ENCODE measurements at places on chromosomes 5 and 9.
A peak's percentile ranks its signal among the peaks of the same experiment; 100 is the strongest.

GRCh38 chr9:86575137-86575536 is 220.9 kb upstream of the TUT7 start:
- DNase-seq: no peak

- DNase-seq: no peak
Measured at GRCh38 chr9:18799428-18799827, 233.6 kb downstream of the SAXO1 start.

DNA sequence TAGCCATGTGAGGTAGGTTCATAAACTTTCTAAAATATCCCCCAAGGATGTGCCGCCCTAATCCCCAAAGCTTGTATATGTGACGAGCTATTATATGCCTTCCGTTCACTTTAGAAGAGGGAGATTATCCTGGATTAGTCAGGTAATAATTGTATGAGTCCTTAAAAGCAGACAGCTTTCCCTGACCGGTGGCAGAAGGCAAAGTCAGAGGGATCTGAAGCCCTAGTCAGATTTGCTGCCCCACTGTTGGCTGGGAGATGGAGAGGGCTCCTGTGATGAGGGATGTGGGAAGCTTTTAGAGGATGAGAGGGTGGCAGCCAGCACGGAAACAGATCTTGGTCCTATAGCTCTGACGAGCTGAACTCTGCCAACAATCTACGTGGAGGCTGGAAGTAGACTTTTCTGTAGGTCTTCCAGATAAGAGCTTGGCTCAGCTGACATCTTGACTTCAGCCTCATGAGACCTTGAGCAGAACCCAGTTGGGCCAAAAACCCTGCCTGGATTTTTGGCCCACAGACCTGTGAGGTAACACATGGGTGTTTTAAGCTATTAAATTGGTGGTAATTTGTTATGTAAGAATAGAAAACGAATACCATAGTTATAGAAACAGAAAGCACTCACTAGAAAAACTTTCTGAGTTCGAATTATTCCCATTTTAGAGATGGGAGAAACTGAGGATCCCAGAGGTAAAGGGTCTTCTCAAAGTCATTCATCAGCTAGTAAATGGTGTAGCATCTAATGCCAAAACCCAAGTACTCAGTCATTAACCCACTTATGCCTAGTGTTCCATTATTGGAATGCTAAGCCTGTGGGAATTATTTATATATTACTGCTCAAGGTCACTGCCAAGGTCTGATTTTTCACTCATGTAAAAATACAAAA is 48.9 kb downstream of the SH3PXD2B start:
- DNase-seq: no peak

DNA sequence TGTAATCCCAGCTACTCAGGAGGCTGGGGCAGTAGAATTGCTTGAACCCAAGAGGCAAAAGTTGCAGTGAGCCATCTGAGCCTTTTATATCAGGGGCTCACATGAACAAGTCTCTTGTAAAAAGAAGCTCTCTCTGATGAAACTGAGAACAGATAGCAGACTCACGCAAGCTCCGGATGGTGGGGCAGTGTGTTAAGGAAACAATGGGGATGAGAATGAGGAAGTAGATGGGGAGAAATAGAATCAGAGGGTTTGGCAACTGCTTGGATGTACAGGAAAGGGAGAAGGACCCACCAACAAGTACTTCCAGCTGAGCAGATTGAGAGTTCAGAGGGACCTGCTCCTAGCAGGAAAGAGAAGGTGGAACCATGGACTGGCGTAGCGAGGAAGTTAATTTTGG is 18.6 kb downstream of the TMEM252 start:
- no peak for DNase-seq

DNA sequence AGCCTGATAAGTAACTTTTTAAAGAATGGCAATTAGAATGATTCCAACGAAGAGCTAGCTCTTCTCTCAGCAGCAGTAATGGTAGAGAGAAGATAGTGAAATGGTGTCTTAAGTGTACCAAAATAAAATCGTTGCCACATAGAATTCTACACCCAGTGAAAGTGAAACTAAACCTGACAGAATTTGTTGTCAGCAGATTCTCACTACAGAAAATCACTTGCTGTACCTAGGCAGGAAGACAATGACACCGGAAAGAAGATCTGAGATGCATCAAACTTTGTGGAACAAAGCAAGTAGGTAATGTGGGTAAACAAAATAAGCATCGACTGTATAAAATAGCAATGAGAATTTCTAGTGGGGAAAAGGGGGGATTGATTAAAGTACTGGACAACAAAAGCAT is 20.7 kb upstream of the EBF1 start:
- peak; percentile 77 for DNase-seq

DNA sequence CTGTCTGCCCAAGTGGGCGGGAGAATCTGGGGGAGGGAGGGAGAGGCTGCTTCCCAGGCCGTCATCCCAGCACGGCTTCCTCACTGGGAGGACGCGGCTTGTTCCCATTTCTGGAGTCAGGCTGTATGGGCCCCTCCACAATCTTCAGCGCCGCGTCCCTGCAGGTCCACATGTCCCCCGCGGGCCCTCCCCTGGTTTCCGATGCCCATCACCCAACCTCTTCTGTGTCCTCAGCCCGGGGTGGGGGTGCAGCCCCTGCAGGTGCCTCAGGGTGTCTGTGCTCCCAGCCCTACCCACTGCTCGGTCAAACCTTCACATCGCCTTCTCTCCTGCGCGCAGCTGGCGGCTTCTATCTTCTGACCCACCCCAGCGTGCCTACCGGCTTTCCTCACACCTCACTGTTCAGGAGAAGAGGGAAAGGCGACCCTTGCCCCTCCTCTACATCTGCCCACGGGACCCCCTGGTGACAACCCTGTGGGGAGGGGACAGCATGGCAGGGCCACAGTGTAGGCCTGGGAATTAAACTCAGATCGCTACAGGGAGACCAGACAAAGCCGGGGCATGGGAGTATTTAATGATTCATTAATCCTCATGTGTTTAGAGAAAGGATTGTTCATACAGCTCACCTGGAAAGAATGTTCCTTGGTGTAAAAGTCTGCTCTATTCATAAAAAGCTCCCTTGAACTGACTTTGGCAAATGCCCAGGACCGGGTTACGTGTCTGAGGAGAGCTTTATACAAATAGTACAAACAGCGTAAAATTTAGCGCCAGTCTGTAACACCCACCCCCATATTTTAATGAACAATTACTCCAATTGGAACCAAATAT is 145.1 kb downstream of the IRX1 start:
- DNase-seq: no peak

- no peak for DNase-seq
Measured at GRCh38 chr9:135418161-135418560, 61.4 kb upstream of the PPP1R26 start.

DNA sequence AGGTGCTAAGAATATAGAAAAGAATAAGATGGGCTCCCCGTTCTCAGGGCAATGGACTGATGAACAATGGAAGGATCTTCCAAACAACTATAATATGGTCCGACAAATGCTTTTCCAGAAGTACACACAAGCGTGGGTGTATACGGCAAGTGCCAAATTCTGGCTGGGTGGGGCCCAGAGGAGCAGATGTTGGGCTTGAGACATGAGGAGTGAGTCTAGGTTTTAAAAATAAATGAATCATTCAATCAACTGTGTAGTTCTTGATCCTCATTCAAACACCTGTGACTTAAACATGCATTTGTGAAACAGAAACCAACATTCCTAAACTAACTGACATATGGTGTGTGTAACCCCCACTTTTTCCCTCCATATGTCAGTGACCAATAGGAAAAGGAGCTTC is 47.9 kb downstream of the MFAP3 start:
- no peak for DNase-seq

DNA sequence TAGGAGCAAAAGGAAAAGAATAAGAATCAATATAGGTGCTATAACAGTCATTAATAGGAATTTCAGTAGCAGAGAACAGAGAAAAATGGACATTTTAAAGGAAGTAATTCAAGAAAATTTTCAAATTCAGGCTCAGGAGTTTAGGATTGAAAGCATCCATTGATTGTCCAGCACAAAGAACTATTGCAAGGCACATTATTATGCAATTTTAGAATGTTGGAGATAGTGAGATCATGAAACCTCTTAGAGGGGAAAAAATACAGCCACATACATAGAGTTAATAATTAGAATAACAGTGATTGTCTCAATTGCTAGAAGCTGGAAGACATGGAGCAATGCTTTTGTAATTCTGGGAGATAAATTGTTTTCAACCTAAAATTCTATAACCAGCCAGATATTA is 31.5 kb downstream of the CNTLN start:
- no peak for DNase-seq

DNA sequence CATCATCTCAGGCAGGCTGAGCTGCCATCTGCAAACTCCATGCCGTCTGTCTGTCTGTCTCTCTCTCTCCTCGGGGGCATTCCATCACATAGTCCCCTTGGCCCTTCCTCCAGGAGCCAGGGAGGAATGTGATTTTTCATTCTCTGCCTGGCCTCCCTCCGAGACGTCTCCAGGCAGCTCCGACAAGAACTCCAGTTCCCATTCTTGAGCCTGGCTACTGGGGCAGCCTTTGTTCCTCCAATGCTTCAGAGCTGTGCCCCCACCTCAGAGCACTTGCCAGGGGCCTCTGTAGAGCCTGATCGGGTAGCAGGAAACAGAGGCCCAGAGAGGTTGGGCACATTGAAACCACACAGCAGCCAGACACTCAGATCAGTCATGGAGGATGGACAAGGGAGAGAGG is 74.0 kb downstream of the COL27A1 start:
- no peak for DNase-seq

- DNase-seq: no peak
Measured at GRCh38 chr5:27482663-27483062, 444.3 kb upstream of the CDH9 start.

DNA sequence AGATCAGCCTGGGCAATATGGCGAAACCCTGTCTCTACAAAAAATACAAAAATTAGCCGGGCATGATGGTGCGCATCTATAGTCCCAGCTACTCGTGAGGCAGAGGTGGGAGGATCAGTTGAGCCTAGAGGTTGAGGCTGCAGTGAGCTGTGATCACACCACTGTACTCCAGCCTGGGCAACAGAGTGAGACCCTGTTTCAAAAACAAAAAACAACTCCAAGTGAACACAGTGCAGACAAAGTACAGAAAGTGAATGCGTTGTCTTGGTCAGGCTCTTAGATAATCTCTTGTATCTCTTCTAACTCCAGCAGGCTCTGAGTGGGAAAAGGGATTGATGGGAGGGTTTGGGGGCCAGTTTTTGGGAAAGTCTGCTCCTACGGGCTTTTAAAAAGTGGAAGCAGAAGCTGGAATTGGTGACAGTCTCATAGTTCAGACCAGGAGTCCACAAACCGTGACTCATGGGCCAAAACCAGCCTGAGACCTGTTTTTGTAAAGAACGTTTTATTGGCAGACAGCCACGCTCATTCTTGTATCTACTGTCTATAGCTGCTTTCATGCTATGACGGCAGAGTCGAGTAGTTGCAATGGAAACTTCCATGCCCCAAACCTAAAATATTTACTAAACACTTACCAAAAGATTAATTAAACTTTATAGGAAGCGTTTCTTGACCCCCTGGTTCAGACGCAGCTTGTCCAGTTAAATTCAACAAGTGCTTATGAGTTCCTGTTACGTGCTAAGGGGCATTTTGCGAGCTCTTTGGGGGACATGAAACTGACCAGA is 32.9 kb downstream of the NDST1 start:
- no peak for DNase-seq

- no peak for DNase-seq
Measured at GRCh38 chr5:41118177-41118576, 47.0 kb upstream of the MROH2B start.

DNA sequence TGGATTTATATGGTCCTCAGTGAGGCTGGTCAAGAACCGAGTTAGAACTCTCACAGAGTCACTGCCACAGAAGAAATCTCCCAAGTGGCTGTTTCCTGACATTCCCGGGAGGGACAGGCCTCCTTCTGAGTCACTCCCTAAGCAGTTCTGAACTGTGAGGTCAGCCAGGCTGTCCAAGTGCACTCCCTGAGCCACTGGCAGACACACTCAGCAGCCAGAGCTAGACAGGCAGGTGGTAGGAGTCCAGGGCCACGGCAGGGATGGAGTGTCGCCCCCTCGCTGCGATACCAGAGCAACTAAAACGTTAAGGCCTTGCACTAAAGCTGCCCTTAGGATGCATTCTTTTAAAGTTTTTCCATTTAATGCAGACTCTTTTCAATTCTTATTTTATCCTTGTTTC is 3.4 kb downstream of the IL4 start:
- no peak for DNase-seq

DNA sequence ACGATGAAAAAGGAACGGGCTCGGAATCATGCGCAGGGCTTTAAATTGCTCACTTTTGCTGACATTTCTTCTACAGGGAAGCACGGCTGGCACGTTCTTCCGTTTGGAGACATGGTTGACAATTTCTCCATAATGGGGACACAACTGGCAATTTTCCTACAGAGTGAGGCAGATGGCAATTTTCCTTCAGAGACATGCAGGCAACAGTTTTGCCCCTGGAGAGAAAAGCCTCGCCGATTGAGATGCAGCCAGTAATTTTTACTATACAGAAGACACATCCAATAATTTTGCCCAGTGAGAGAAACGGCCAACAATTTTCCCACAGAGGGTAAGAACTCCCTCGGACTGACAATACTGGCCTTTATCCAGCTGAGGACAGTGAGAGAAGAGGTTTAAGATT is 90.9 kb upstream of the GPR151 start:
- no peak for DNase-seq

- no peak for DNase-seq
Measured at GRCh38 chr9:76690246-76690972, 73.8 kb upstream of the PCA3 start.

DNA sequence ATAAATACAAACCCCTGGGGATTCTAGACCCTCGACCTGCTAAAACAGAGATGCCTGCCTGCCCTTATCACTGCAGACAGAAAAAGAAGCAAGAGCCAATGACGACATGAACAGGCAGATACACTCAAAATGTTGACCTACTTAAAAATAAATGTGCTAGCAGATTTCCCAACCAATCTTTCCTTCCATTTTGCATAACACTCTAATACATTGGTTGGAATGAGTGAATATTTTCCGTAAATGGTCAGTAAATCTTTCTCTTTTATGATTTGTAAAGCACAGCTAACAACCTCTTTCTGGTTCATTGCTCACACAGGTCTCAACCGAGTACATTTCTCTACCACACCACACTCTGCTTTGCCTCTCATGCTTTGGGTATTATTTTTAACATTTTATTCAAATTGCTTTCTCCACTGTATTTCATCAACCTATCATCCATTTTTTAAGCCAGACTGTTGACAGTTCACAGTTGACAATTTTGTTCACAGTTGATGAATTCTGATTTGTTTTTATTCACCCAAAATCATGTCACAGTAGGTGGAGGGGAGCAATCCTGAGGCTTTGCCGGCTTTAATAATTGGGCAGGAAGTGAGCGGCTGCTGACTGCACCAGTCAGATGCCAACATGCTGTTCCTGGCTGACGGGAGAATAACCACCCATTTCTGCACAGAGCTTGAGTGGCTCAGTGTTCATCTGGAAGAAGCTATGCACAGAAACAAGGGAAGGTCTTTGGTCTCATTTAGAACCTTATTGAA is 426.6 kb downstream of the SPOCK1 start:
- DNase-seq: no peak

GRCh38 chr9:71490810-71491209 is 277.5 kb downstream of the CEMIP2 start:
- DNase-seq: no peak

GRCh38 chr9:134339183-134339806 is 13.0 kb downstream of the RXRA start:
- DNase-seq: no peak
